ENCODE measurements at places on chromosomes 1 and 21.

- no peak for DNase-seq
Observed at GRCh38 chr21:32764186-32764585, 7.4 kb downstream of the PAXBP1 start.

GRCh38 chr1:229664133-229664689, 38.2 kb downstream of the URB2 start:
- DNase-seq: peak; percentile 87

- no peak for DNase-seq
Observed at GRCh38 chr1:57494530-57495079, 70.7 kb upstream of the DAB1 start.

GRCh38 chr1:31234123-31234708, 5.5 kb downstream of the NKAIN1 start:
- DNase-seq: no peak

- no peak for DNase-seq
Observed at GRCh38 chr1:3021801-3022401, 634 bp downstream of the ACTRT2 start.

Measured in stimulated activated CD8-positive, alpha-beta memory T cell treated with anti-CD3 and anti-CD28 coated beads, Interleukin-7, amount 100 ng/mL, for 48 hours (primary cell).